ENCODE measurements at places on chromosomes 12 and 14.

DNA sequence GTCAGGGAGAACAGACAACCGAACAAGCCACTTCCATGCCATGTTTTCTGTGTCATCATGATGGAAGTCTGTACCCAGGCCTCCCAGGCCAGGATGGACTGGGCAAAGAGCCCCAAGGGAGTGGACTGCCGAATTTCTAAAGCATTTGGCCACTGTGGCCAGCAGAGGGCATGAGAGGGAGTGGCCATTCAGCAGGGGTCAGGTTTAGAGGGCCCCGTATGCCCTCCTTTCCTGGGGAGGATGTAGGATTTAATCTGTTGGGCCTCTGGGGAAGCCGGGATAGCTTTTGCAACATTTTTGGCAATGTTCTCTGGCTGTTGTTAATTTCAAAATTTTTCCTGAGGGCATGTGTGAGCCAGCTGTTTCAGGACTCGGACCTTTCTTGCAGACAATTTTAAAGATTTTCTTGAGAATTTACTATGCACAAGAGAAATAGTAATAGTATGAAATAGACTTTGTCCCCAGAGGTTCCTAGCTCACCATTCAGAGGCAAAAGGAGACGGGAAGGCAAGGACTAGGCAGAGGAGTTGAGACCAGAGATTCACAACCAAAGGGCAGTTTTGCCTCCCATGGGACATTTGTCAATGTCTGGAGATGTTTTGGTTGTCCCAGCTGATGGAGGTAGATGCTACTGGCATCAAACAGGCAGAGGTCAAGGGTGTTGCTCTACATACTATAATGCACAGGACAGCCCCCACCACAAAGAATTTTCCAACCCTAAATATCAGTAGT is 18.0 kb downstream of the ACACB start:
- no peaks in the 10 kb centered on the region for H3K36me3 ChIP-seq
- H3K4me3 ChIP-seq, result no peak overlapping the region
- DNase-seq, result no peak
- no peaks in the 10 kb centered on the region for H3K4me1 ChIP-seq
- H3K27me3 ChIP-seq, result no peaks in the 10 kb centered on the region

DNA sequence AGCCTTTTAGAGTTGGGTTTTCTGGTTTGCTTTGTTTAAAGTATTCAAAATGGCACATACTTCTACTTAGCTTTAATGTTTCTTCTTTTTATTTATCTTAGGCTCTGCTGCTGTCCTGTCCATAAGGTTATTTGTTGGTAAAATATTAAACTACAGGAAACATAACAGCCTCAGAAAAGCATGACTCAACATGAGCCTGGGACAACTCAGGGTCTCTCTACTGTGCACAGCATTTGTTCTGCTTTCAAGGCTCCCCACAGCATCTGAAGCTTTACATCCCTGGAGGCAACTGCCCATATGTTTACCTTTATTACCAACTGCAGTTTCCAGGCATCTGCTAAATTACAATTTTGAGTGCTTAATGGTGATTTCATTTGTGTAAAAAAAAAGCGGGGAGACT is 954.2 kb upstream of the FBXO33 start:
- no peaks in the 10 kb centered on the region for H3K4me1 ChIP-seq
- no peak overlapping the region for H3K27ac ChIP-seq
- DNase-seq, result no peak

DNA sequence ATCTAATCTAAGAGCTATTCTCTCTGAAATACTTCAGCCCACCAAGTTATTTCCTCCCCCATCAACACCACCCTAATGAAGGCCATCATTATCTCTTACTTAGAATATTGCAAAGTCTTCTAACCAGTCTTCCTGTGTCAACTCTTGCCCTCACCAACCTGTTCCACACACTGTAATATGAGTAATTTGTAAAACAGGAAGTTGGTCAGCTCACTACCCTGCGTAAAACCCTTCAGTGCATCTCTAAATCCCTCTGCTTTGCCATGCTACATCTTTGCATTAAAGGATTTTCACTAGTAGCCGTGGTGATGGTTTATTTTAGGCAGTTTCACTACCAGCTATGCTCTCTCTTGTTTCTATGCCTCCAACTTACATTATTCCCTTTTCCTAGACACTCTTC is 70.0 kb downstream of the KIF21A start:
- peak; percentile 71 for DNase-seq
- H3K27ac ChIP-seq, result peak overlapping the region; percentile 28
- H3K36me3 ChIP-seq, result no peaks in the 10 kb centered on the region
- H3K4me3 ChIP-seq, result no peak overlapping the region

- H3K4me1 ChIP-seq, result no peaks in the 10 kb centered on the region
- no peaks in the 10 kb centered on the region for H3K36me3 ChIP-seq
- no peak overlapping the region for H3K4me3 ChIP-seq
- no peak overlapping the region for H3K27ac ChIP-seq
Observed at GRCh38 chr12:117836476-117836875, 132.3 kb downstream of the KSR2 start.

DNA sequence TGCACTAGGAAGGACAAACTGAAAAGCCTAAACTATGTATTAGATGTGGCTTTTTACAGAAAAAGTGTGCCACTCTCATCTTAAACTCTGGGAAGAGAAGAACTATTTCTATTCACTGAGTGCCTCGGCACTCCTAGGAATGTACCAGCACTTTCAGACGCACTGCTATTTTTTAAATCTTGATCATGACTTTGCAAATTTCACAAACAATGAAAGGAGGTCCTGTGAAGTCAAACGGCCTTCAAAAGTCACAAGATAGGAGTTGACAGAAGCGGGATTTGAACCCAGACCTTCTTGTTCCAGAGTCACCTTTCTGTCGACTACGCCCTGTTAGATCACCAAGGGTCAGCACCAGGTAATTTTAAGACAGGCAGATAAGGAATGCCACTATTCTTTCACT is 365.4 kb downstream of the VRK1 start:
- H3K27ac ChIP-seq, result no peak overlapping the region
- DNase-seq, result no peak
- H3K36me3 ChIP-seq, result no peaks in the 10 kb centered on the region
- H3K4me3 ChIP-seq, result no peak overlapping the region

GRCh38 chr12:108442067-108442466 is 73.0 kb upstream of the FICD start:
- no peak overlapping the region for H3K27ac ChIP-seq
- no peak for DNase-seq
- H3K4me1 ChIP-seq, result no peaks in the 10 kb centered on the region
- H3K27me3 ChIP-seq, result no peaks in the 10 kb centered on the region

- H3K36me3 ChIP-seq, result no peaks in the 10 kb centered on the region
- no peak overlapping the region for H3K27ac ChIP-seq
- no peak overlapping the region for H3K4me3 ChIP-seq
- no peaks in the 10 kb centered on the region for H3K27me3 ChIP-seq
- no peaks in the 10 kb centered on the region for H3K4me1 ChIP-seq
Observed at GRCh38 chr14:59925797-59926196, 5.9 kb downstream of the LRRC9 start.

- H3K36me3 ChIP-seq, result no peaks in the 10 kb centered on the region
- H3K4me1 ChIP-seq, result peaks cover 17% of the 10 kb centered on the region
- H3K4me3 ChIP-seq, result 0 out of 2 replicates have a peak overlapping the region, but pooled peaks have one; percentile 27
- peak overlapping the region; percentile 95 for H3K27ac ChIP-seq
- H3K27me3 ChIP-seq, result no peaks in the 10 kb centered on the region
- no peak for DNase-seq
Observed at GRCh38 chr12:26818201-26818600, 14.8 kb downstream of the ITPR2 start.

GRCh38 chr14:22915886-22916521 is 2.9 kb downstream of the RBM23 start:
- H3K27me3 ChIP-seq, result no peaks in the 10 kb centered on the region
- no peak overlapping the region for H3K4me3 ChIP-seq
- no peaks in the 10 kb centered on the region for H3K36me3 ChIP-seq
- H3K4me1 ChIP-seq, result peaks cover 11% of the 10 kb centered on the region

DNA sequence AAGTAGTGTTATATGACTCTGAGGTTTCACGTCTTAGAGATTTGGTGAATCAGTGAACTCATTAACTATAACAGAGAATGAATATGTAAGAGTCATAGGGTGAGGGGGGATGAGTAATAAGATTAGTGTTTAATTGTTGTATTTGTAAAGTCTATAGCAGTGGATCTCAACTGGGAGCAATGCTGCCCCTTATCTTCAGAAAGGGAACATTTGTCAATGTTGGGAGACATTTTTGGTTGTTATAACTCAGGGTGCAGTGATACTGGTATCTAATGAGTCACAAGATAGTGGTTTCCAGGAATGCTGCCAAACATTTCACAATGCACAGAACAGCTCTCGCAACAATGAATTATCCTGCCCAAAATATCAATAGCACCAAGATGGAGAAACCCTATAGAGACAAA is 1193.7 kb downstream of the GALC start:
- H3K27me3 ChIP-seq, result no peaks in the 10 kb centered on the region
- no peaks in the 10 kb centered on the region for H3K36me3 ChIP-seq
- H3K27ac ChIP-seq, result no peak overlapping the region
- H3K4me1 ChIP-seq, result no peaks in the 10 kb centered on the region
- H3K4me3 ChIP-seq, result no peak overlapping the region
- no peak for DNase-seq

DNA sequence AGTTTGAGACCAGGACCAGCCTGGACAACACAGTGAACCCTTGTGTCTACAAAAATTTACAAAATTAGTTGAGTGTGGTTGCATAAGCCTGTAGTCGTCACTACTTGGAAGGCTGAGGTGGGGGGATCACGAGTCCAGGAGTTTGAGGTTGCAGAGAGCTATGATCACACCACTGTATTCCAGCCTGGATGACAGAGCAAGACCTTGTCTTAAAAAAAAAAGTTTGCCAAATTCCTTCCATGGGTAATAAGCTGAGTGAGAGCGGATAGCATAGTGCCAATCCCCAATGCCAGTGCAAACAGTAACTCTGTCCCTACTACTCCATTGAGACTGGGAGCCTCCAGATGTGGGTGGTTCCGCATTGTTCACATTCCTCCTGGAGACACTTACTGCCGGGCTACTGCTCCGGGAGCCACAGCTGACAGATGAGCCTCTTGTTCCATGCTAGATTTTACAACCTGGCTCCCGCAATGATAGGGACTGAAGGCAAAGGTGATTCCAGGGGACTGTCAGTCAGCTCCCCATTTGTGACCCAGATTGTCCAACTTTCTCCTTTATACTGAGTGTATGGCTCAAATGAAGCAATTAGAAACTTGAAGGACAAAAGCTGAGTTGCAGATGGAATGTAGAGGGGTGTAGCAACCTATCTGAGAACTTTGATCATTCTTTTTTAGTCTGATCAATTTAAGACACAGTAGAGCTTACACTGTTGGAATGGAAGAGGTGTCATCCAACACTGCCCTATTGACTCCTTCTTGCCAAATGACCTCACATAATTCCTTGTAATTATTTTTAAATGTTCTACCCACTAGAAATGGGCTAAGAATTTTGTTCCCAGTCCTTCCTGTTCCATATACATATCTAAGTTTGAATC is 13.4 kb upstream of the FRMD6 start:
- no peak for DNase-seq
- no peaks in the 10 kb centered on the region for H3K36me3 ChIP-seq
- no peaks in the 10 kb centered on the region for H3K4me1 ChIP-seq
- H3K27ac ChIP-seq, result no peak overlapping the region
- no peaks in the 10 kb centered on the region for H3K27me3 ChIP-seq

DNA sequence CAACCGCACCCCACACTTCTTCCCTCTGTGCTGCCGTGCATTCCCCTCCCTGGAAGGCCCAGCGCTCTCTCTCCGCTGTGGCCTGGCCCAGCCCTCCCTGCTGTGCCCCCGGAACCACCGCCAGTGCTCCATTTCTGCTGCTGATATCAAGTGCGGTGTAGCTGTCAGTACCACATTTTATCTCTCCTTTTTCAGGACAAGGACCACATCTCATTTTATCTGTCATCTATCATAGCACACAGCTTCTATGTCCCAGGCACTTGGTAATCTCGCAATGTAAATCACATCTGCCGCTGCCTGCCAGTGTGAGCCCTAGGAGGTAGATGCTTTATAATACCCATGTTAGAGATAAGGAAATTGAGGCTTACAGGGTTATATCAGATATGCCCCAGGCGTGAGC is 18.3 kb downstream of the IL31 start:
- no peaks in the 10 kb centered on the region for H3K4me1 ChIP-seq
- no peak for DNase-seq
- no peak overlapping the region for H3K27ac ChIP-seq
- H3K27me3 ChIP-seq, result no peaks in the 10 kb centered on the region
- no peak overlapping the region for H3K4me3 ChIP-seq

DNA sequence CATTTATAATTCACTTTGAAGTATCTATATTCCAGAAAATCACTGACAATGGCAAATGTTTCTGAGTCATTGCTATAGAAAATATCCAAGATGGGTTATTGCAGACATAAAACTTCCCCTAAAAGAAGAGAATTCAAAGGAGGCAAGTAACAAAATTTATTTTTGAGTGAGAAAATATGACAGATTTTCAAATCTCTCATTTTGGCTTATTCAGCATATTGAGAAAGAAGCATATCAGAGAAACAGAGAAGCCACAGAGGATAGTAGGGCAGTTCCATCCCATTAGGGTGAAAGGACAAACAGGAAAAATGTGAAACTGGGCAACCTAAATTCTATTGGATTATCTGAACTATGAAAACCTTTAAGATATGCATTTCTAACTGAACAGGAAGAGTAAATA is 85.0 kb downstream of the SYT1 start:
- H3K4me3 ChIP-seq, result no peak overlapping the region
- H3K27ac ChIP-seq, result no peak overlapping the region
- no peaks in the 10 kb centered on the region for H3K36me3 ChIP-seq
- no peaks in the 10 kb centered on the region for H3K4me1 ChIP-seq
- no peaks in the 10 kb centered on the region for H3K27me3 ChIP-seq

- no peak for DNase-seq
- H3K4me1 ChIP-seq, result peaks cover 24% of the 10 kb centered on the region
- H3K4me3 ChIP-seq, result no peak overlapping the region
- no peaks in the 10 kb centered on the region for H3K27me3 ChIP-seq
- no peaks in the 10 kb centered on the region for H3K36me3 ChIP-seq
Observed at GRCh38 chr14:55433880-55434804, 6.3 kb downstream of the TBPL2 start.

DNA sequence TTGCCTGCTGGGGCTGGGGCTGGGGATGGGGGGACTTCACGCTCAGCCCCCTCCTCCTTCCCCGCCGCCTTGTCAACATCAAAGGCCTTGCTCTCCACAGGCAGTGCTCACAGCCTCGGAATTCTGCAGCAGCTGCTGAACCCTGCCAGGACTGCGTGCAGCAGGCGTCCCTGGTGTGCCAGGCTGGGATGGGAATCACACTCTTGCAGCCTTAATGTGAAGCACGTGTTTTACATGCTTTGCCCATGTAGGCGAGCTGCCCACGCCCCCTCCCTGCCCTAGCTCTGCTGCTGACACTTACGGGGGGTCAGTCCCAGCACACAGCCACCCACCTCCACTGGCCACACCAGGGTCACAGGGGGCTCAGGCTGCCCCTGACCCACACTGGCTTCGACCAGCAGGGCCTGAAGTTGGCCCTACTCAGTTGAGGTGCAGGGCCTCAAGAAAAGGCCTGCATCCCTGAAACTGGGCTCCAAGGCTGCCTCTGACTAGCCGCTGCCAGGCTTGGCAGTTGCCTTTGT is 276.2 kb upstream of the RTL1 start:
- DNase-seq, result no peak
- H3K27ac ChIP-seq, result no peak overlapping the region
- H3K36me3 ChIP-seq, result no peaks in the 10 kb centered on the region
- no peaks in the 10 kb centered on the region for H3K4me1 ChIP-seq
- no peak overlapping the region for H3K4me3 ChIP-seq

GRCh38 chr14:40053416-40053815 is 621.2 kb upstream of the FBXO33 start:
- no peaks in the 10 kb centered on the region for H3K27me3 ChIP-seq
- no peaks in the 10 kb centered on the region for H3K36me3 ChIP-seq
- no peak overlapping the region for H3K27ac ChIP-seq
- DNase-seq, result no peak
- no peak overlapping the region for H3K4me3 ChIP-seq

All from MM.1S (cell line).